ENCODE measurements at places on chromosomes 7 and 10.
A peak's percentile ranks its signal among the peaks of the same experiment; 100 is the strongest.

- ATAC-seq, result no peak
Measured at GRCh38 chr7:53350241-53350640, 314.8 kb downstream of the POM121L12 start.

GRCh38 chr10:22712211-22712955 lies 2.0 kb downstream of the PIP4K2A start:
- ATAC-seq, result no peak

- no peak for ATAC-seq
Measured at GRCh38 chr10:550665-551372, 138.6 kb downstream of the DIP2C start.

GRCh38 chr10:132447446-132448247 lies 50.6 kb downstream of the PWWP2B start:
- peak; percentile 66 for ATAC-seq

GRCh38 chr7:38574086-38574485 lies 57.1 kb downstream of the AMPH start:
- no peak for ATAC-seq

DNA sequence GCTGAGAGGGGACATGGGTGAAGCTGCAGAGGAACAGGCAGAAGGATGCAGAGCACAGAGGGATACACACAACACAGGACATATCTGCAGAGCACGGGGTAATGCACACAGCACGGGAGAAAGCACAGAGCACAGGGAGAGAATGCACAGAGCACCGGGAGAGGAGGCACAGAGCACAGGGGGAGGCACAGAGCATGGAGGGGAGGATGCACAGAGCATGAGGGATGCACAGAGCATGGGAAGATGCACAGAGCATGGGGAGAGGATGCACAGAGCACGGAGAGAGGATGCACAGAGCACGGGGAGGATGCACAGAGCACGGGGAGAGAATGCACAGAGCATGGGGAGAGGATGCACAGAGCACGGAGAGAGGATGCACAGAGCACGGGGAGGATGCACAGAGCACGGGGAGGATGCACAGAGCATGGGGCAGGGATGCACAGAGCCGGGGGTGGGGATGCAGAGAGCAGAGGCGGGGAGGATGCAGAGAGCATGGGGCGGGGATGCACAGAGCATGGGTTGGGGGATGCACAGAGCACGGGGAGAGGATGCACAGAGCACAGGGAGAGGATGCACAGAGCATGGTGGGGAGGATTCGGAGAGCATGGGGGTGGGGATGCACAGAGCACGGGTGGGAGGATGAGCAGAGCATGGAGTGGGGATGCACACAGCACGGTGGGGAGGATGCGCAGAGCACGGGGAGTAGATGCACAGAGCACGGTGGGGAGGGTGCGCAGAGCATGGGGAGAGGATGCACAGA lies 230.0 kb downstream of the ADAM12 start:
- ATAC-seq, result no peak

DNA sequence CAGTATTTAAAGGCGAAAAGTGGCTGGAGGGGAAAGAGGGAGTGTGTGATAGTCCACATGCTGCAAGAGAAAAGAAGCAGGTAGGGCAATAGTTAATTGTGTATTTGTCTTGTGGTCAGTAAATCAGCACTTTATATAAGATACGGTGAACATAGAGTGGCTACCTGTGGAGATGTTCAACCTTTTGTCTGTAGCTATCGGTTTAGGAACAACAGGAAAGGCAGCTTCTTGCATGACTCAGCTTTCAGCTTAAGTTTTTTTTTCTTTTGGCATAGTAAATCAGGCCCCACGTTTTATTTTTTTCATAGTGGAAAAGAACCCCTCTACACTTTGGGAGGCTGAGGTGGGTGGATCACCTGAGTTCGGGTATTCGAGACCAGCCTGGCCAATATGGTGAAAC lies 14.2 kb upstream of the MTPN start:
- ATAC-seq, result no peak

DNA sequence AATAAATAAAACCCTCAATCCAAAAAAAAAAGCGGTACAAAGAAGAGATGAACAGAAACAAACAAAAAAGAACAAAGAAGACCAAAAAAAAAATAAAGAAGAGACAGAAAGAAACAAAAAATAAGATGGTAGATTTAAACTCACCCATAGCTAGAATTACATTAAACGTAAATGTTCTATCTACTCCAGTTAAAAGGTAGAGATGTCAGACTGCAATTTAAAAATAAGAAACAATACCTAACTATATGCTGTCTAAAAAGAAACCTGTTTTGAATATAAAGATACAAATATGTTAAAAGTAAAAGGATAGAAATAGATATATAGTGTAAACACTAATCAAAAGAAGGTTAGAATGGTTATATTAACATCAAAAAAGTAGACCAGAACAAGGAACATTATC lies 31.7 kb upstream of the ANAPC16 start:
- ATAC-seq, result no peak

GRCh38 chr7:93933156-93933555 lies 11.6 kb downstream of the GNG11 start:
- ATAC-seq, result no peak

DNA sequence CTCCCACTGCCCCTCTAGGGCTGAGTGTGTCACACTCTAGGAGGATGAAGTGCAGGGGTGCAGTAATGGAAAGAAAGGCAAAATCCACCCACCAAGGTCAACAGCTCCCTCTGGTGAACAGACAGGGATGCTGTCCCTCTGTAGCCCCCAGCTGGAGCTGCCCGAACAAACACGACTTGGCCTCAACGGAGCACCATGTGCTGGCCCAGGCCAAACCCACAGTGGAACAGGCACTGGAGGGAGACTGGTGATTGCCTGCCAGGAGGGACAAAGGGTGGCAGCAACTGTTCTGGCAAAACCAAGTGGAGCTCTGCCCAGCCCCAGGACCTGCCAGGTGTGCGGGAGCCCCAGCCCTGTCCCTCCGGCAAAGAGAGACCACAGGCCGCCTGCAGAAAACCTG lies 20.7 kb downstream of the PDIA4 start:
- ATAC-seq, result no peak

DNA sequence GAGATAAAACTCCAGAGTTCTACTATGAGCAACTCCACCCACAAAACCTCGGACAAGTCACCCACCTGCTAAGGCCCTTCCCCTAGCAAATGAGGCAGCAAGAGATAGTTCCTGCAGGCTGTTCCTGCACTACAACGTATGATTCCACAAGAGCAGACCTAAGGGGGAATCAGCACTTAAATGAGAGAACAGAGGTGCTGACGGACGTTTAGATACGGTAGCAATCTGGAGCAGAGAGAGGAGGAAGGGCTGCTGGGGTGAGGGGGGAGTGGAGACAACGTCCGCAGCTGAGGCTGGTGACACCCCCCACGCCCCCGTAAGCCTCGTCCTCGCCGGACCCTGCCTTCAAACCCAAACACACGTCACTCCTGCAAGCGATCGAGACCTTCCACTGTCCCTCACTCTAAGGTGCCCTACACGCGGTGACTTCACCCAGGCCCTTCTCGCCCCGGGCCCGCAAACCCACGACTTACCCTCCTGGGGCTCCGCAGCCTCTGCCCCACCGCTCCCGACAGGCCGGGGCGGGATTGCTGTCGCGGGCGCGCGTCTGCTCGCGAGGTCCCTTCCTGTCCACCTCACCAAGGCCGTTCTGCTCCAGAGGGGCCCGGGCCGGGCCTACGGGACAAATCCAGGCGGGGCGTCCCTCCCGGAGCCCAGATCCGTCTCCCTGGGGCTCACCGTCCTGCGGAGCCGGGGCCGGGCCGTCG lies 635 bp downstream of the ZNF12 start:
- peak; percentile 20 for ATAC-seq

GRCh38 chr7:30493228-30493627 lies 11.4 kb downstream of the GGCT start:
- no peak for ATAC-seq

GRCh38 chr10:44460416-44460815 lies 75.5 kb upstream of the CXCL12 start:
- no peak for ATAC-seq

GRCh38 chr7:157208571-157209413 lies 70.1 kb downstream of the UBE3C start:
- no peak for ATAC-seq

- ATAC-seq, result no peak
Measured at GRCh38 chr7:123305840-123306375, 106.1 kb upstream of the SLC13A1 start.

DNA sequence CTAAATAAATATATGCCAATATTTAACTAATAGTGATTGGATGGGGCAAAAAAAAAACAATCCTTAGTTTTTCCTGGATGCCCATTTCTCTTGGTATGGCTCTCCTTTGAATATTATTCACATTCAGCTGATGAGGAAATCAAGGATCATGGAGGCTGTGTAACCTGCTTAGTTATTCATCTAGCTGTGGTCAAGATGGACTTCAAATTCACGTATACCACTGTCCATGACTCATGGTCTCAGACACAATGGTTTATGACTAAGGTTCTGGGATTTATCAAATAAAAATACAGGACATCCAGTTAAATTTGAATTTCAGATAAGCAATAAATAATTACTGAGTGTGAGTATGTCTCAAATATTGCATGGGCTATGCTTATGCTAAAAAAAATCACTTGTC lies 191.5 kb upstream of the CELF2 start:
- ATAC-seq, result no peak

DNA sequence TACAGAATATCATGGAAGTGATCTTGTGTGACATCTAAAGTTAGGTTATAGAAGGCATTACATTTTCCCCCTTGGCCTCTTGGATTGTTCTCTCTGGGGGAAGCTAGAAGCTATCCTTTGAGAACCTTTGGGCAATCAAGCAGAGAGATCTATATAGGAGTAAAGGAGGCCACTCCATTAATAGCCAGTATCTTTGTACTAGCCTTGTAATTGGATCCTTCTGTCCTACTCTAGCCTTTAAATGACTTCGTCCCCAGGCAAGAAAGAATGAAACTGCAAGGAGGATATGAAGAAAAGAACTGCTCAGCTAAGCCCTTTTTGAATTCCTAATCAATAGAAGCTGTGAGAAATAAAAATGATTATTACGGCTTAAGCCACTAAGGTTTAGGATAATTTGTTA lies 230.9 kb downstream of the AGMO start:
- no peak for ATAC-seq

DNA sequence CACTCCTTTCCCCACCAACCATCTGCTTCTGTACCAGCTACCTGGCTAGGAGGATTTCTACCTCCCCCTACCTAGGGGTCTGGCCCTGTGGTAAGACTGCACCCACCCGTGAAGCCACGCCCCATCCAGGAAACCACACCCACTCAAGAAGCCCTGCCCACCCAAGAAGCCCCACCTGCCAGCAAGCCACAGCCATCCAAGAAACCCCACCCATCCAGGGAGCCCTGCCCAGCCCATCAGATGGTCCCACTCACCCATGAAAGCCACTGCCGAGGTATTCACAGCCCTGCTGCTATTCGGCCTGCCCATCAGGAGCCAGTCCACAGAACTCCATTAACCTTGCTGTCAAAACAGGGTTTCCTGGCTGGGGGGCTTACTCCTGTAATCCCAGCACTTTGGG lies 15.6 kb upstream of the MUC3A start:
- no peak for ATAC-seq

DNA sequence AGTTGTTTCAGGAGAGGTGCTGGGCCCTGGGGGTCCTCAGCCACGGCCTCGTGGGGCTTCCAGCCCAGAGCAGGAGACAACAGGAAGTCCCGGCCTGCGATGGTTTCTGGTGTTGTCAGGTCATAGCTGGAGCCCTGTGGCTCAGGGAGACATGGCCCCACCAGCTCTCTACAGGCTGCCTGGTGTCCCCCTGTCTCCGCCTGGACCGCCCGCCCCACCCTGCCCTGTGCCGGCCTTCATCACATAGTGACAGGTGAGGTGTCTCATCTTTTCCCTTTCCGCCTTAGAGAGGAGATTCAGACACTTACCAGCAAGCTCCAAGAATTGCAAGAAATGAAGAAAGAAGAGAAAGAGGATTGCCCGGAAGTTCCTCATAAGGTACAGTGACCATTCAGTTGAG lies 35.8 kb downstream of the IQCE start:
- ATAC-seq, result no peak

DNA sequence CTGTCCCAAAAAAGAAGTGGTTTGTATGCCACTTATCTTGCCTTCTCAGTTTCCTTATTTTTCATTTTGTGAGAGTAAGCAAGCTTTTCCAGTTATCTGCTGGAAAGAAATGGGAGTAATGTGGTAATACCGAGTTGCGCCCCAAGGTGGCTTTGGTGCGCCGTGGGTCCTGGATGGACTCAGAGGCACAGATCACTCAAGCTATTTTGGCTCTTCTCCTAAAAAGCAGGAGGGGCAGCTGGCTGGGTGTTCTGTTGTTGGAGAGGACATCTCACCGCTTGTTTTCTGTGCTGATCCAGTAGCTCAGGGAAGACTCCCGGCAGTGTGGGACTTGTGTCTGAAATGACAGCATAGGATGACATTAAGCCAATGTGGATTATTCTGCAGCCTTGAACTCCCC lies 16.4 kb downstream of the PRKRIP1 start:
- no peak for ATAC-seq

GRCh38 chr10:103278862-103279298 lies 1.9 kb downstream of the INA start:
- no peak for ATAC-seq

DNA sequence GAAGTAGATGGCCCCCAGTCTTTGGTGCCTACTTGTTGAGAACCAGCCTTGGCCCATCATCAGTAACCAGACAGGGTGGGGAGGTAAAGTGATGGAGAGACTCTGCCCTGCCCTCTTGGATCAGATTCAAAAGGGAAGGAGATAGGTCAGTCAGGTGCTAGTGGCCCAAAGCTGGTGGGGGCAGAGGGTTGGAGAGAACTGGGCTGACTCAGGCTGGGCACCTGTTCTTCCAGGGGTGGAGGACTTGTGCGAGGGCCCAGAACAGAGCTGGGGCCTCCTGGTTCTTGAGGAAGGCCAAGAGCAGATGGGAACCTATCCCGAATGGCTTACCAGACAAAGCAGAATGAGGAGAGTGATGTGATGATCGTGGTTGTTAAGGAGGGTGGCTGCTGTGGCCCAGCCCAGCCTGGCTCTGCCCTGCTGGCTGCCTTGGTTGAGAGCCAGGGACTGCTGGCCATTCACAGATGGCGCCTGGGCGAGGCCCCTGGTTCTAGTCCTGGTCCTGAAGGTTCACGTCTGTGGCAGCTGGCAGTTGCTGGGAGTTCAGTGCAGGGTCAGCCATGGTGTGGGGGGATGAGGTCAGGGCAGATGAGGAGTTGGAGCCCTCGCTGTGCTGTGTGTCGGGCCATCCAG lies 36.6 kb downstream of the PALD1 start:
- no peak for ATAC-seq

DNA sequence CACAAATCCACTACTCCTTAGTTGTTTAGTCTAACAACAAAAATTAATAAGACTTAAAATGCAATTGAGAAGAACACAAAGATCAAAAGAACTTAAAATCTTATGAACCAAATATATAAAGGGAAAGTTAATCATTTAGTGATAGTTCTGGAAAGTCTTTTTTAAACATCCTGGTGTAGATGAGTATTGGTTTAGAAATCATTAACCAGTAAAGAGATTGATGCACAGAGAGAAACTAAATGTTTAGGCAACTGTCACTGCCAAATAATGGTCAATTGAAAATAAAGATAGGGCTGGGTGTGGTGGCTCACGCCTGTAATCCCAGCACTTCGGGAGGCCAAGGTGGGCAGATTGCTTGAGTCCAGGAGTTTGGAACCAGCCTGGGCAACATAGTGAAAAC lies 44.9 kb downstream of the SP8 start:
- no peak for ATAC-seq

GRCh38 chr7:44735403-44736165 lies 13.1 kb upstream of the ZMIZ2 start:
- ATAC-seq, result peak; percentile 94
